ENCODE measurements at places on chromosomes 12 and 14. TPM values are rescaled to one million over a fixed set of nuclear protein-coding genes. Genes with fewer than 3 reads are reported as not detected.

DNAJC22 gene
- total RNA-seq = 1.4 TPM

FAM90A1 gene
- total RNA-seq = 0.16 TPM

TAS2R50 gene
- total RNA-seq = 17.0 TPM

RNASE4 gene
- 27.0 TPM for total RNA-seq

CNTN1 gene
- 159 TPM for total RNA-seq

PAH gene
- 1.3 TPM for total RNA-seq

FITM1 gene
- total RNA-seq = 11.4 TPM

Data from camera-type eye (tissue), 1 donor.